ENCODE measurements at places on chromosomes 7 and 10.

DNA sequence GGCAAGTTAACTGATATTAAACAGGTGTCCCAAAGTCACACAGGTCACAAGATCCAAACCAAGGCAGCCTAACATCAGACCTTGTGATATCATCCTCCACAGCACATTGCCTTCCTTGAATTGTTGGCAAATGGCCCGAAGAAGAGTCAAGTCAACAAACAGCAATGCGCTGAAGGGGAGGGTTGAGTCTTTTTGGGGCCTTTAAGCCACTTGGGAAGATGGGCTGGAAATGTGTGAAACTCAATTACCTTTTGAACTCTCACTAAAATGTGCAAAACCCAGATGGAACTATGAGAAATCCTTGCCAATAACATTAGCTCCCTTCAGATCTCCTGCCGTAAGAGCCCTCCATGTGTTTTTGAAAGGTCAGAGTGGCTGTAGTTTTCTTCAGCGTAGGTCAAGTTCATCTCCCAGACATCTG, 47.9 kb upstream of the STK17A start:
- DNase-seq, result no peak

- DNase-seq, result no peak
Measured at GRCh38 chr7:130649004-130649790, 19.4 kb downstream of the COPG2 start.

GRCh38 chr7:147547252-147547897, 1043.2 kb upstream of the C7orf33 start:
- DNase-seq, result no peak

- no peak for DNase-seq
Measured at GRCh38 chr10:93336678-93337077, 145.5 kb downstream of the MYOF start.

DNA sequence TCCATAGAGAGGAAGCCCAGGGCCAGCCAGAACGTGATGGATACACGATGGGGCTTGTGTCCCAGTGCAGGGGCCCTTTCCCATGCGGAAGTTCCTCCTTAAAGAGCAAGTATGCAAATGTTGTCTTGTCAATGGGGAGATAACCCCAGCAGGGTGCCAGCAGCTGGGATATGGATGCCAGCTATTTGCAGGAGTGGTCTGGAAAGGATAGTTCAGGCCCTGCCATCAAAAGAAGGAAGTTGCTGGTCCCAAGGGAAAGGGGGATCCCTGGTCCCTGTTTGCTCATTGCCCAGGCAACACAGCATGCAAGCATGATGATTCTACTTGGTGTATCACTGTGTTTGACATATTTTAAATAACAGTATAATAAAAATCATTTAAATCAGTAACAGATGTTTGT, 73.1 kb upstream of the HECW1 start:
- DNase-seq, result no peak

DNA sequence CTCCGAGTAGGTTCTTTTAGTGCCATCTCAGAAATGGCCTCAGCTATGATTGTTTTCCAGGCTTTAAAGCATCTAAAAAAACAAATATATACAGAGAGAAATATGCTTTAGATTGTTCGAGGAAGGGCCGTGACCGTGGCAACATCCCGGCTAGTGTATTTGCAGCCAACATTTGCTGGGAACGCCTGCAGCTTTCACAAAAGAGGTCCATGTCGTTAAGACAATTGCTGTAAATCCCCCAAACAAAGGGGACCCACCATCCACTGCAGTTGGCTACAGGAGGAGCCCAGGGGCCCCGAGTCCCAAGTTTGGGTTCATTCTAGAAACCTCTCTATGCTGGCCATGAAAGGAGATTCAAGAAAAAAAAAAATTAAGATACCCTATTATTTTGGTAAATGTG, 152.8 kb upstream of the TCF7L2 start:
- DNase-seq, result no peak

- no peak for DNase-seq
Measured at GRCh38 chr10:290026-290725, 154.9 kb downstream of the ZMYND11 start.

DNA sequence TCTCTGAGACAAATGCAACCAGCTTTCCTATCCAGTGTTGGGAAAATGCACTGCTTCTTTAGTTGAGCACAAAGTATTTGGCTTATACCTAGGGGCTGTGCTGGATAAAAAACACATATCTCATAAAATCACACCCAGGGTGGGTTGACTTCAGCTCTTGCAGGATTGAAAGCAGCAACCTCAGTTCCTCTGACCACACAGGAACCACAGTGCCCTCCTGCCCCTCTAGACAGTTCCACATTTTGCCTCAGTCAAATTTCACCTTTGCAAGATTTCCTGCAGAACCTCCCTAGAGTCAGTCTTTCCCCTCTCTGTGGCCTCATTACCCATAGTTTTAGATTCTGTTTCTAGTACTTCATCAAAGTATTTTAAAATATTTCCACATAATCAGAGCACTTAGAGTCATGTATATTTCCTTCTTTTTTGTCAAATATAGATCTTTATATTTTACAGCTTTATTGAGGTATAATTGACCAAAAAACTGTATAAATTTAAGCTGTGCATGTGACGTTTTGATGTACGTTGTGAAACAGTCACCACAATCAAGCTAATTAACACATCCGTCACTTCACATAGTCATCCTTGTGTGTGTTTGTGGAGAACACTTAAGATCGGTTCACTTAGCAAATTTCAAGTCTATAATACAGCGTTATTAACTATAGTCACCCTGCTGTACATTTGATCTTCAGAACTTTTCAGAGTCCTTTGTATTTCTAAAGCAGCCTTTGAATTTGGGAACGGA, 37.0 kb upstream of the EGR2 start:
- DNase-seq, result no peak

- DNase-seq, result peak; percentile 33
Measured at GRCh38 chr7:44768628-44769371, 20.2 kb downstream of the ZMIZ2 start.

- DNase-seq, result no peak
Measured at GRCh38 chr7:2644220-2644561, 12.4 kb downstream of the TTYH3 start.

- DNase-seq, result no peak
Measured at GRCh38 chr10:132703419-132704007, 82.4 kb downstream of the NKX6-2 start.

DNA sequence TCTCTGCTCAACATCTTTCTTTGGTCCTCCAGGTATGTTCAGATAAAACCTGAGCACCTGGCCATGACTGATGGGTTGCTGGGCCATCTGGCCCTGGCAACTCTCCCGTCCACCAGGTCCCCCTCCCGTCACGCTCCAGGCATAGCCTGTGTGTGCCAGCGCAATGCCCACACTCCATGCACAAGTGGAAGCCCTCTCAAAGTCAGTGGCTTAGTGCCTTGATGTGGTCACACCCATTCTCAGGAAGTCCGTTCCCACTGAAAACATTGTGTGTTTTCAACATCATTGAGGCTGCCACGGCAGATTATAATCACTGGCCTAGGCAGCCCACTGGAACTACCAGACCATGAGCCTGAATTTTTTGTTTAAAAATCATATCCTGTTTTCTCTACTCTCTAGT, 170.6 kb upstream of the LANCL2 start:
- DNase-seq, result peak; percentile 12

DNA sequence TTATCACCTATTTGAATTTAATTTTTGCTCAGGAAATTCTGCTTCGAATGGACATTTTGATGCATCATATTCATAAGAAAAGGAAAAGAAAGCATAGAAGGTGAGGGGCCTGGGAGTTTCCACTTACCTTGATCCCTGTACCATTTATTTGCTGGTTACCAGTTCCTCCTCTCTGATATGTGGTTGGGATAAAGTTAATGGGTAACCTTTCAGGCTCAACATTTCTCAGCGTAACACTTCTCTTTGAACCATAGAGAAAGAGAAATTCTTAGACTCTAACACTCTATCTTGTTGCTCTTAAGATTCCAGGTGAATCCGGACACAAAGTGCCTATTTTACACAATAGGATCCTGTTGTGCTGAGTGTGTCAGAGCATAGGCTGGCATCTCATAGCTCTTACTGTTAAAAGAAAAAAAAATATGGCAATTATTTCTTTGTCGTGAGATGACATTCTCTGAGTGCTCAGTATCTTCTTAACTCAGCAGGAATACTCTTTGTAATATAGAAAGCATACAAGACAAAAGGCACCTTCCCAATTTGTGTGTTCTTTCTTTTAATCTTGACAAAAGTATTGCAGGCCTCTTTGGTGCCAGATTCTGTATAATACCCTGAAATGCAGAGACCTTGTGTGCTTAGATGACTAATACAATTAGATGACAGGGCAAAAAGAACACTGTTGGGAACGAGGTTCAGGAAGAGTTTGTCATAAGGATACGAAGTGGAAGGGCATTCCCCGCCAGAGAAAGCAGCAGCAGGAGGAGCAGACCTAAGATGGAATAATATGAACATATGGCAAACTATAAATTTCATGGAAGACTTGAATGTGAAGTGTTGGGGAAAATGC, 689.6 kb downstream of the NRG3 start:
- DNase-seq, result no peak

- no peak for DNase-seq
Measured at GRCh38 chr7:1483079-1483478, 21.1 kb downstream of the INTS1 start.

DNA sequence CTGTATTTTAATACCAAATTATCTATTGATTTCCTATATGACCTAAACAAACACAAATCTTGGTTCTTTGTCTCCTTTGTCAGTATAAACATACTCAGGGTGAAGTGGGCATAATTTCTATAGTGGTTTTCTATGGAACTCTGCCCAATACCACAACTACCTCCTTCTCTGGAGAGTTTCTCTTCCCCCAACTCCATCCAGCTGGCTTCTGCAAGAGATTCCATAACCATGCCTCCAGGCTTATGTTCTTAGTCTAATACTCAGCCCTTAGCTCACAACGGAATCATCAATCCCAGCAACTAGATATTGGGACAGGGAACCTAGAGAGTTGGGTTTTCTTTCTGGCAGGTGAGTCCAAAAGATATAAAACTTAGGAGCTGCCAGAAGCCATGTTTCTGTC, 127.3 kb downstream of the TRIL start:
- DNase-seq, result no peak

GRCh38 chr10:114017873-114018272, 25.8 kb upstream of the ADRB1 start:
- no peak for DNase-seq

DNA sequence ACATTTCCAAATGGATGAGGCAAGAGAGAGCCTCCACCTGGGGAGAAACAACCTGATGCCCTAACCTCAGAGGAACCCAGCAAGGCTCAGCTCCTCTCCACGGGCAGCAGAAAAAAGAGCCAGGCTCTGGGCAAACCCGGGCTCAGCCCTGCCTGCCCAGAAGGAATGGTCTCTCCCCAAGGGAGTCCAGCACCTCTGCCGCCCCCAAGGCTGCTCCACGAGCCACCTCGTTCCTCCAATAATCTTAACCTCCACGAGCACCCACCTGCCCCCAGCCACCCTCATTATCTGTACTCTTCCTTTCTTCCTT, 154.2 kb downstream of the GRID1 start:
- no peak for DNase-seq

GRCh38 chr10:32943854-32944661, 14.0 kb downstream of the ITGB1 start:
- DNase-seq, result no peak

- DNase-seq, result no peak
Measured at GRCh38 chr10:101367569-101368453, 13.8 kb downstream of the BTRC start.

DNA sequence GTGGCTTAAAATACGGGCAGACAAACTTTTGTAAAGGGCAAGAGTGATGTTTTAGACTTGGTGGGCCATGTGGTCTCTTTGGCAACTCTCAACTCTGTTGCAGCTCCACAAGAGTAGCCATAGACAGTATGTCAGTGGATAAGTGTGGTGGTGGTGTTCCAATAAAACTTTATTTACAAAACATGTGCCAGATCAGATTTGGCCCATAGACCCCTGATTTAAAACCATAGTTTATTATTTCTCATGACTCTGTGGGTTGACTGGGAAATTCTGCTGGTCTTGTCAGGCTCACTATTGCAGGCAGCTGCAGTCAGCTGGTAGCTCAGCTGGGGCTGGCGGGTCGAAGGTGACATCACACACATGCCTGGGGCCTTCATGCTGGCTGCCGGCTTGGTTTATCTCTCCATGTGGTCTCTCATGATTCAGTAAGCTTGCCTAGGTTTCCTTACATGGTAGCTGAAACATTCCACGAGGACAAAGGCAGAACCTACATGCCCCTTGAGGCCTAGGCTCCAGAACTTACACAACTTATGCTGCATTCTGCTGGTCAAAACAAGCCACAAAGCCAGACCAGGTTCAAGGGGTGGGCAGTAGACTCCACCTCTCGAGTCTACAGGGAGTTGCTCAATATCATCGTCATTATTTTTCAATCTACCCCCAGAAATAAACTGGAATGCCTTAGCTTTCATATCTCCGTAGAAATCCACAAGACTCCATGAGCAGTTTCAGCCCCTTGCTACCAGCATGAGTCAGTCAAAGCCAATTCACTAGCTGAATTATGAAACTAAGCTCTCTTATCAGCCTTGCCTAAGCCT, 245.7 kb downstream of the WDR11 start:
- DNase-seq, result no peak

GRCh38 chr10:22791665-22792064, 77.3 kb upstream of the PIP4K2A start:
- no peak for DNase-seq

- DNase-seq, result peak; percentile 67
Measured at GRCh38 chr10:68560186-68560942, at the start of gene TET1. Gene TET1 (plus strand): TSS chr10:68560337. CDS start chr10:68572339, 12,002 bp downstream.

- DNase-seq, result no peak
Measured at GRCh38 chr10:106935978-106936451, 228.5 kb downstream of the SORCS1 start.

- DNase-seq, result no peak
Measured at GRCh38 chr10:1525354-1526162, 211.8 kb downstream of the ADARB2 start.

DNA sequence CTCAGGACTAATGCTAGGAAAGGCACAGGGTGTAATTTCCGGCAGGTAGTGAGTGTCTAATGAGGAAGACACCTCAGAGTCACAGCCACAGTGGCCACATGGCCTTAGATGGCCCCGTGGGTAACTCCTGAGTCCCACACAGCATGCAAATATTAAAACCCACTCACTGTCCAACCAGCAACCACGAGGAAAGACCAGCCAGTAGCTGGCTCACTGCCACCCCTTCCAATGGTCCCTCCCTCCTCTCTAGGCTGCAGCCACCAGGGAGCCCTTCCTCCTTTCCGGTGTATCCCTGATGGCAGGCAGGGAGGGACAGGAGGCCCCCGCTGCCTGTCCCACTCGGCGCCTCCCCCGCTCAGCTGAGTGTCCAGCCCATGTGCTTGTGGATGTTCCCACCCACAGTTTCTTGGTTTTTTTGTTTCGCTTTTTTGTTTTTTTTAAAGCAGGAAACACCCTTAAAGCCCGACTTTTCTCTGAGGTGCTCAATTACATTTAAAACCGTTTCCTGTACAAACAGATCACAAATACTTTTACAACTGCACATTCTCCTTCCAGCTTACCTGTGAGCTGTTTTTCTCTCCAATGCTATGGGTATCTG, 9.2 kb downstream of the BNIP3 start:
- DNase-seq, result no peak

DNA sequence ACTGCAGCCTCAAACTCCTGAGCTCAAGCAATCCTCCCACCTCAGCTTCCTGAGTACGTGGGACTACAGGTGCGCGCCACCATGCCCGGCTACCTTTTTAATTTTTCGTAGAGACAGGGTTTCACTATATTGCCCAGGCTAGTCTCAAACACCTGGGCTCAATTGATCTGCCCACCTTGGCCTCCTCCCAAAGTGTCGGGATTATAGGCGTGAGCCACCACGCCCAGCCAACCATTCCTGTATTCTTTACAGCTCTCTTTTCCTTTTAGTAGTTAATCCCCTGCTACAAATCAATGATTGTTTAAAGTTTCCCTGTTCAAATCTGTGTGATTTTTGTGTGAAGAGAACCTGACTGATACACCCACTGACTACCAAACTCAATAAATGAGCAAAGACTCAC, 75.4 kb upstream of the SVIL start:
- DNase-seq, result no peak
